ENCODE measurements at places on chromosomes 2 and 18.

DNA sequence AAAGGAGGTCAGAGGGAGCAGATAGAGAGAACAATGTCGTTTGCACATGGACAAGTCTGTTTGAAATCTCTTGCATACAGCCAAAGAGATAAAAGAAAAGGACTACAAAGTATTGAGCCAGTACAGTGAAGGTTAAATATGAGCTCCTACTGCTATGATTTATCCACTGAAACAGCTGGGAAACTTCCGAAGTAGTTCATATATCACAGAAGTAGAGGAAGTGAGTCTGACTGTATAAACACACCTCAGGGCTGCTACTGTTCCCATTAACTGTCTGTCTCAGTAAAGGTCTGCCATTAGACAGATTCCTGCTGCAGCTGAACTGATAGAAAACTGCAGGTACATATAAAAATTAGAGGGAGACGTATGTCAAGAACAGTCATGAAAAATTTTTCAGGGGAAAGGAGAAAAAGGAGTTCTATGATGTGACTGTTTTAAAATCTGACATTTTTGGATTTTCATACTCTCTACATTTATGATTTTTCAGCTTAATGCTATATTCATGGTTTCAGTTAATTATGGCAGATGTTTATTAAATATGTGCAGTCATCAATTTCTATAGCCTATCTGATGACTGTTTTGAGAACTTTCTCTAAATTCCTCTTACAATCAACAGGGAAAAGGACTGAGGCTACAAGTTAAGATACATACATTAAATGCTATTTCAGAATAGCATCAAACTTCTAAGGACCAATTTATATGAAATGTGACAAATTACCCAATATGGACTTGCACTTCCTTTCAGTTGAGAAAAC lies 364.7 kb downstream of the ERBB4 start:
- no peak for DNase-seq

GRCh38 chr2:220555961-220556630 lies 928.7 kb downstream of the SLC4A3 start:
- no peak for DNase-seq

- no peak for DNase-seq
These were observed 46.3 kb downstream of the ZCCHC2 start for GRCh38 chr18:62569081-62569655.

GRCh38 chr2:153604133-153604532 lies 125.6 kb upstream of the RPRM start:
- no peak for DNase-seq

DNA sequence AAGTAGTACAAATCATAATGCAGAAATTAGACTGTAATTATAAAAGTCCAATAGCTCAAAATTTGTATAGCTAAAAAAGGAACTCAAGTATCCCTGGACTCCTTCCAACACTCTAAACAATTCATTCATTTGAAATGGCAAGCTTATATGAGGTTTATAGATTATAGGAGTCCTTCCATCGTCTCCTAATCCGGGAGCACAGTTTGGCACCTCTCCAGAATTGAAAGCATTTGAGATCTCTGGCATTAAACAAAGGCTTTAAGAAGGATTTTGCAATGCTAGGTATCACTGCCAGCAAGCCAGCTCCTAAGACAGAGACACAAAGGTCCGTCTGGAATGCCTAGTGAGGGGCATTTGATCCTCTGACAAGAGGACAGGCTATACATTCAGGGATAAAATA lies 90.9 kb downstream of the ACVR1 start:
- no peak for DNase-seq

GRCh38 chr2:227661025-227661649 lies 5.5 kb upstream of the SCYGR5 start:
- no peak for DNase-seq

- DNase-seq: no peak
These were observed 266.4 kb downstream of the ANAPC1 start for GRCh38 chr2:111617299-111618225.

DNA sequence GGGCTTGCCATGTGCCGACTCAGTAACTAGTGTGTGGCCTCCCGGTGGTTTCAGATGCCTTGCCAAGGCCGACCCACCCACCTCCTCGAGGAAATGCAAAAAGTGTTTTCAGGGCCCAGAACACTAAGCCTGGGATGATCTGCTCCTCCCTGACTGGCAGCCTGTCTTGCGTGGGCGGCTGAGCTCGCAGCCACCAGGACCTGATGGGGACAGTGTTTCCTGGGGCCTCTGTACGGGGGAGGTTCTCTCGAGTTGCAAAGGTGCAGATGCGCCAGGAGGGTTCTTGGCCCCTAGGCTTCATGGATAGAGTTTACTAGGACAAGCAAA lies 85.2 kb downstream of the GLI2 start:
- DNase-seq: no peak

DNA sequence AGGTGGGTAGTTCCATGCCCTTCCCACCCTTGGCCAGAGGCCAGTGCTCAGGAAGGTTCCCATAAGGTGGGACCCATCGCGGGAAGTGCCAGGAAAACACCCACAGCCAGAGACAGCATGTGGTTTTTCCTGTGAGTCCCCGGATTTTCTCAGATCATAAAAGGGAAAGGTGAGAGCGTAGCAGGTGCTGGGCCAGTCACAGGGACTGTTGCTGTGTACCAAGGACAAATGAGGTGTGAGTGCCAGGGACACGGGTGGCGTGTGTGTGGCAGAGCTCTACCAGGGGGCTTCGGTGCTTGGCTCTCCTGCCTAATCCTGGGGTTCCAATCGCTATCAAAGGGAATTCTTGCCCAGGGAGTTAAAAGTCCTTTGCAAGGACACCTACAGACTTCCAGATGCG lies 159.6 kb upstream of the SMAD2 start:
- no peak for DNase-seq

- no peak for DNase-seq
These were observed 76.5 kb downstream of the CDCA7 start for GRCh38 chr2:173431191-173431590.

- DNase-seq: no peak
These were observed 110.6 kb upstream of the DLX2 start for GRCh38 chr2:172213116-172213860.

DNA sequence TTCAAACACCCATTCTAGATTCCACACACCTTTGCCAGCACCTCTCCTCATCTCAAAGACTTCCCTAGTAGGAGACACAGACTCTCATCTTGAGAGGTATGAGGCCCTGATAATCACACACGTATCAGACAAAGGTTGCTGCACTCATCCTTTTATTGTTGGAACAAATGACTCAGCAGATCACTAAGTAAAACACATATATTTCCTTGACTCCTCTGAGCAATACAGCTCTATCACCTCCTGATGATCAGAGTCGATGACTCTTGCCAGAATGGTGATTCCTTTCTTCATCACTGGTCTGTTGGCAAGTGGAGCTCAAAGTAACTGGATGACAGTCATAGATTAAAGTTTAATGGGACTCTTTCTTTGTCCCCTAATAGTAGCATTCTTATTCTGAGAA lies 1049.2 kb upstream of the ZEB2 start:
- DNase-seq: no peak

GRCh38 chr2:101657787-101658186 lies 39.7 kb upstream of the MAP4K4 start:
- no peak for DNase-seq

DNA sequence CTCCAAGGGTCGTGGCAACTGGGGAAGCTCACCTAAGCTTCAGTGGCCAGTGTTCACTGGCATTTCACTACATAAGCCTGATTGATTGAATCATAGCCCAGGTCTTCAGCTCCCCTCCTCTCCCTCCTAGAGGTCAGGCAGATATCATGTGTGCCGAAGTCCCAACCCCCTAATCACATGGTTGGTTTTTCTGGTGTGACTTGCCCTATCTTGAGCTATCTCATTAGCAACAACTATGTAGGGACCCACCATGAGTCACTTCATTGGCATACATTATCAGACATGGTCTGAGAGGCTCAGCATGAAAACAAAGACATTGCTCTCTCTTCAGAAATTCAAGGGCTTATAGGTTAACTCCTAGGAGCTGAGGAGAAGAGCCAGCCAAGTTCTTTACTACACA lies 76.8 kb downstream of the LYPD1 start:
- no peak for DNase-seq

DNA sequence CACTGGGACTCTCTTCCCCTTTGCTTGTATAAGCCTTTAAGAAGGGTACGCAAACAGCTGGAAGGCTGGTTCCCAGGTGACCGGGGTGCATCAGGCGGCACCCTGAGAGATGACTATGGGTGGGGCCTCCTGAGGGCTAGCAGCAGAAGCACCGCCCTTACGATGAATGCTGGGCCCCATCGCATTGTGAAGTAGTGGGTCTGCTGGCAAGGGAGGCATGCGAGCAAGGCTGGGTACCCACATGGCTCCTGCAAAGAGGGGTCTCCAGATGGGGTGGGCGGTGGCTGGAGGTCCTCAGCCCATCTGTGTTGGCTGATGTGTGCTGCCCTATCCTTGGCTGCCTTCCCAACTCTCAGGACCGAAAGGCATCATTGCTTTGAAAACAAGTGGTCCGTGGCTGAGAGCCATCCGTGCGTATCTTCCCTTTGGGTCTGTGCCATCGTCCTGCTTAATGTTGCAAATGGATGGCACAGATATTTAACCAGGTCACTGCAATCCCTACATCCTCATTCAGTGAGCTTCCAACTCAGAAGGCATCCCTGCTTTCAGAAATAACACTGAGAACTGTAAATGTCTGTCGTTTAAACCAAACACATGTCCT lies 83.5 kb upstream of the GPC1 start:
- no peak for DNase-seq
